Stimulated activated CD4-positive, alpha-beta T cell treated with anti-CD3 and anti-CD28 coated beads, Interleukin-1b, Interleukin-23, amount 100 ng/mL, for 1 hour (primary cell): ENCODE measurements at places on chromosomes 16 and 17.

GRCh38 chr17:50502301-50502990 lies 5.8 kb upstream of the MYCBPAP start:
- no peak for DNase-seq

- peak; percentile 54 for DNase-seq
Measured at GRCh38 chr16:27426423-27427408, 24.7 kb downstream of the IL21R start.

- no peak for DNase-seq
Measured at GRCh38 chr17:80948976-80949450, 42.6 kb upstream of the CHMP6 start.

DNA sequence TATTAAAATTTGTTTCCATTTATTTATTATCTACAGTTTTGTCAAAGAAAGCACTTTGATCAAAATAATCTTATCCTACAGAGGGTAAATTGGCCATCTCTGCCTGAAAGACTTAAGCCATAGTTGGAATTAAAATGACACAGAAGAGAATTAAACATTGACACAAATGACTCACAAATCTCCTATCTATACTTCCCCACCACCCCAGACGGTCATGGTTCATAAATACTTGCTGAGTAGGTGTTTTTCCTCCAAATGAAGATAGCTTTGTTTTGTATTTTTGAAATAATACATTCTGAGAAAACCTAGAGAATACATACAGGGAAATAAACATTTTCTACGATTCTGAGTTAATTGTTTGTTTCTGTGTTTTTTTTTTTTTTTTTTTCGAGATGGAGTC lies 142.8 kb downstream of the MAP2K6 start:
- no peak for DNase-seq

DNA sequence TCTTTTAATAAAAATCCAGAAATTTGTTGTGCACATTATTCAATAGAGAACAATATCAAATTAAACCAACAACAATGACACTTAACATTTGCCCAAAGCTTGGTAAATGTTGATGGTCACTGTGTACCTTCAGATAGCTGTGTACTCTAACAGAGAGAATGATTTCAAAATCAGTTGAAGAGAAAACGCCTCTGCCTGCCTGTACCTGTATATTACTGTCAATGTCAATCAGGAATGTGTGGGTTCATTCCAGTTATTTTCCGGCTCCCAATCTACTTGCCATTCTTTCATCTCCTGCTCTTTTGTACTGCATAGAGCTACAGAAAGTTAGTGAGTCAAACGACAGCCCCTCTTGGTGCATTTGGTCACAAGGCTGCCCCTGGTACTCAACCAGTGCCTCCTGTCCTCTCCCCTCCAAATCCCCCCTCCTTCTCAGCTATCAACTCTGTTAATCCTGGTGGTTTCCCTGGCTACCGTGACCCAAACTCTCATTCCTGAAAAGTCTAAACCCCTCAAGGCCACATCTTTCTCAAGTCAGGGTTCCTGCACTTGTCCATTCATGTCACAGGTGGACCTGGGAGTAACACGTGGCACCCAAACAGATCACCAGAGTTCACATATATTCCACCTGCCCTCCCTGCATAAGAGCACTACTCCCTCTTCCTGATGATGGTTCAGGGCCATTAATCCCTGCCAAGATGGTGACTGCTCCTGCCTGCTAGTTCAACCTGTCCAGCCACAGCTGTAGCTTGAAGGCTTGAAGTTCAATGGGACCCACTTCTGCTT lies 13.6 kb upstream of the ARL4D start:
- DNase-seq: no peak

- no peak for DNase-seq
Measured at GRCh38 chr17:42660692-42661345, 1.7 kb downstream of the TUBG2 start.

- no peak for DNase-seq
Measured at GRCh38 chr16:30997725-30998711, 12.4 kb downstream of the STX1B start.

DNA sequence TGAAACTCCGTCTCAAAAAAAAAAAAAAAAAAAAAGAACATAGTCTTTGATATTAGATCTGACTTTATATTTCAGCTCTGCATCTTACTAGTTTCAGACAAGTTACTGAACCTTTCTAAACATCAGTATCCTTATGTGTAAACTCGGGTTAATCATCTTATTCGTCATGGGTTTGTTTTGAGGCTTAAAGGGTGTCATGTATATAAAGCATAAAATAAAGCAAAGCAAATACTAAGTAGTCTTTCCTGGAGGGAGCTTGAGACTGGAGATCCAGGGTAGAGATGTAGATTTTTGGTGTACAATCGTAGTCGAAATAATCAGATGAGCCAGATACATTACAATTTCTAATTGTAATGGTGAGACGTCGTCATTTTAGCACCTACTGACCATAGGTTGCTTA lies 7.8 kb downstream of the BCAS3 start:
- DNase-seq: no peak

- DNase-seq: no peak
Measured at GRCh38 chr17:78558181-78558850, 18.9 kb downstream of the DNAH17 start.

- DNase-seq: no peak
Measured at GRCh38 chr16:15928261-15929104, 20.9 kb upstream of the ABCC1 start.
